ENCODE measurements at places on chromosomes 12 and 14. TPM values are rescaled to one million over a fixed set of nuclear protein-coding genes. Genes with fewer than 3 reads are reported as not detected.

AQP2 gene
- not detected for total RNA-seq

SIVA1 gene
- 225 TPM for total RNA-seq

ADAM21 gene
- not detected for total RNA-seq

DHRS4 gene
- 40.0 TPM for total RNA-seq

CDCA4 gene
- total RNA-seq = 5.1 TPM

DNA sequence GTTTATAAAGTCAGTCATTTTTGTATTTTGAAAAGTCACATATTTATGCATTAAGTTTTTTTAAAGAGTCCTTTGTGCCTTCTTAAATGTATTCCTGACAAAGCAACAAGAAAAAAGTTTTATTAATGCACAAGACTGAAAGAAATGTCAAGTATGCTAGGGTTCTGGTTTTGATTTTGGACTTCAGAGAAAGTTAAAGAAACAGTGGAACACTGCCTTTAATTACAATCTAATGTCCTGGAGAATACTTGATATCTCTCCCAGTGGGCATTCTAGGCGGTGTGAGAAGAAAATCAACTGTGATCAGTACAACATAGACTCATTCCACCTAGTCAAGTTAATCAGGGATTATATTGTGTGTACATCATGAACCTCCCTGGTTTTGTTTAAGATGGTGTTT lies 49.9 kb downstream of the PRICKLE1 start:
- DNase-seq = no peak

- no peak for DNase-seq
Observed at GRCh38 chr12:4849115-4849541, 60.6 kb upstream of the KCNA1 start.

DNA sequence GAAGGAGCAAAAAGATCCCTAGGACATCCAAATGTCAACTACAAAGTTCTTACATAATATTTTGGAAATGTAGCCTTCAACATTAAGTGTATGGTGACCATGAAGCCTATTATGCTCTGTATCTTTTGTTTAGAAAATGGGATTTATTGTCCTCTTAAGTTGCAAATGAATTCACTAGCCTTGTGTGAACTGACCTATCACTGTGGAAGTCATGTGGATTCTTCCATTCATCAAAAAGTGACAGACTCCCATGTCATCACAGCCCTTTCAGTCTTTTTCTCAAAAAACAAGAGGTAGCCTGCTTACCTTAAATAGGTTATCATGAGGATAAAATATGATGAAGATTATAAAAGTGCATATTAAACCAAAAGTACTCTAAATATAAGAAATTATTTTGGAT lies 179.9 kb downstream of the GRIP1 start:
- no peak for DNase-seq

GRCh38 chr14:94455928-94456327 lies 3.3 kb upstream of the SERPINA11 start:
- DNase-seq = no peak

DNA sequence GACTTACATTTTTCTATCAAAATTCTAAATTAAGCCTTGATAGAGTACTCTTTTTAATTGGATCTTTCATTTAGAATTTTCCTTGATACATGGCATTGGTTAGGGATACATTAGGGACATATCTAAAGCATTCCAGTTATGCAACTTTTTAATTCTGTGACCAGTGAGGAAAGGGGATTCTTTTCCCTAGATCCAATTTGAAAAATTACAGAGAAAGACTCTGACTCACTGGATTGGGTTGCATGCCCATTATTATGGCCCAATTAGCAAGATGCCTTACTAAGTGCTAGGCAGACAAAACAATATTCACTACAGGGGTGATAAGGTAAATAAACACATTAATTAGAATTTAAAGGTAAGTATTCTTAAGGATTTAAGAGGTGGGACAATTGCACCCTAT lies 5.2 kb upstream of the RAD52 start:
- no peak for DNase-seq

DNA sequence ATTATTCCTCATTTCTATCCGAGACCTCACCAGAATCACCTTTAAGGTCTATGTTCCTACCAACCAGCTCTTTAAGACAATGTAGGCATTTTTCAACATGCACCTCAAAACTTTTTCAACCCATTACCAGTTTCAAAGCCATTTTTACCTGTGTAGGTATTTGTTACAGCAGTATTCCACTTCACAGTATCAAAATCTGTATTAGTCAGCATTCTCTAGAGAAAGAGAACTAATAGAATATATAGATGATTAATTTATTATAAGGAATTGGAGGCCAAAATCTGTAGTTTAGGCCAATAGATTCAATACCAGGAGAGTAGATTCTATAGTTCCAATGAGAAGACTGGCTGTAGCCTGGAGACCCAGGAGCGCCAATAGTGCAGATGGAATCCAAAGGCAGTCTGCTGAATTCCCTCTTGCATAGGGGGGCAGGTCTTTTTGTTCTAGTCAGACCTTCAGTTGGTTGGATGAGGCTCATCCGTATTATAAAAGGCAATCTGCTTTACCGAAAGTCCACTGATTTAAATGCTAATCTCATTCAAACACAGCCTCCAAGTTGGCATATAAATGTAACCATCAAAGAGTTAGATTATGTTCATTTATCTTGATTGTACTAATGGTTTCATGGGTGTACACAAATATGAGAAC lies 151.6 kb upstream of the SYT1 start:
- no peak for DNase-seq

- DNase-seq = no peak
Observed at GRCh38 chr14:52061390-52061789, 7.5 kb downstream of the NID2 start.
